Body of pancreas (tissue), 4 donors: ENCODE measurements at places on chromosomes 12 and 14. TPM values are rescaled to one million over a fixed set of nuclear protein-coding genes. Genes with fewer than 3 reads are reported as not detected.

The DLGAP5 gene
- total RNA-seq, result not detected

The DAAM1 gene
- total RNA-seq, result 16.9 TPM

The NID2 gene
- 37.6 TPM for total RNA-seq

The CEBPE gene
- not detected for total RNA-seq

The CCDC175 gene
- total RNA-seq, result not detected

The DIO2 gene
- total RNA-seq, result under 0.01 TPM

The C1S gene
- 105 TPM for total RNA-seq

The KRT72 gene
- not detected for total RNA-seq

The REP15 gene
- 1.0 TPM for total RNA-seq

The TMCC3 gene
- 3.6 TPM for total RNA-seq
